NCI-H2081 (cell line): ENCODE measurements at places on chromosomes 6 and 20.

- DNase-seq, result no peak
Measured at GRCh38 chr20:50562262-50562701, 52.1 kb downstream of the PTPN1 start.

- DNase-seq, result no peak
Measured at GRCh38 chr6:130381459-130382380, 15.9 kb downstream of the TMEM200A start.

GRCh38 chr6:132063738-132064137, 112.6 kb upstream of the CCN2 start:
- no peak for DNase-seq

GRCh38 chr6:131175564-131175963, 40.3 kb downstream of the AKAP7 start:
- DNase-seq, result no peak

DNA sequence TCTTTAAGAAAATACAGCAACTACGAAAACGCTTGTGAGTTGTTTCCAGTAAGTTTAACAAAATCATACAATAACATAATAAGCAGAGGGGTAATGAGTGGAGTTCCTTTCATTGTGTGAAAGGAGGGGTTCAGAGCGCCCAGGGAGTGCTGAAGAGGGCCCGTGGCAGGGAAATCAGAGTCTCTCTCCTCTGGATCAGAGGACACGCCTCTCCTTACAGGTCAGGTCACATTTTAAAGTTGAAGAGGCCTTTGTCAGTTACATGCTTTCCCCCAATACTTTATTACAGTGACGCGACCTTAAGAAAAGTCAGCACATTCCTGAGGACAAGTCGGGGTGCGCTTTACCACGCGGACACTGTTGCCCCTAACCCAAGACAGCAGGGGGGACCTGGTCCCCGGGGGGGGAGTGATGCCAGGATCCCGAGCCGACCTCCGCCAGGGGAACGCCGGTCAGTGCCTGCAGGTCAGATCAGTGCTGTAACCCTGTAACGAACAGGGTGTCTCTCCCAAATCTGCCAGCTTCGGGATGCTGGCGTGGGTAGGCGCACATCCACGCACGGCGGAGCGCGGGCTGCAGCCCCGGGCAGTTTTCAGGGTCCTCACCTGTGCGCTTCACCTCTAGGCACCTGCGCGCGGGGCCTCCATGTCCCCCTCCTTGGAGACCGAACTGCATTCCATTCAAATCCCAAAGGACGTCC, 848 bp downstream of the DACT2 start:
- DNase-seq, result no peak

- peak; percentile 28 for DNase-seq
Measured at GRCh38 chr20:1336699-1337367, 7.9 kb upstream of the SDCBP2 start.

DNA sequence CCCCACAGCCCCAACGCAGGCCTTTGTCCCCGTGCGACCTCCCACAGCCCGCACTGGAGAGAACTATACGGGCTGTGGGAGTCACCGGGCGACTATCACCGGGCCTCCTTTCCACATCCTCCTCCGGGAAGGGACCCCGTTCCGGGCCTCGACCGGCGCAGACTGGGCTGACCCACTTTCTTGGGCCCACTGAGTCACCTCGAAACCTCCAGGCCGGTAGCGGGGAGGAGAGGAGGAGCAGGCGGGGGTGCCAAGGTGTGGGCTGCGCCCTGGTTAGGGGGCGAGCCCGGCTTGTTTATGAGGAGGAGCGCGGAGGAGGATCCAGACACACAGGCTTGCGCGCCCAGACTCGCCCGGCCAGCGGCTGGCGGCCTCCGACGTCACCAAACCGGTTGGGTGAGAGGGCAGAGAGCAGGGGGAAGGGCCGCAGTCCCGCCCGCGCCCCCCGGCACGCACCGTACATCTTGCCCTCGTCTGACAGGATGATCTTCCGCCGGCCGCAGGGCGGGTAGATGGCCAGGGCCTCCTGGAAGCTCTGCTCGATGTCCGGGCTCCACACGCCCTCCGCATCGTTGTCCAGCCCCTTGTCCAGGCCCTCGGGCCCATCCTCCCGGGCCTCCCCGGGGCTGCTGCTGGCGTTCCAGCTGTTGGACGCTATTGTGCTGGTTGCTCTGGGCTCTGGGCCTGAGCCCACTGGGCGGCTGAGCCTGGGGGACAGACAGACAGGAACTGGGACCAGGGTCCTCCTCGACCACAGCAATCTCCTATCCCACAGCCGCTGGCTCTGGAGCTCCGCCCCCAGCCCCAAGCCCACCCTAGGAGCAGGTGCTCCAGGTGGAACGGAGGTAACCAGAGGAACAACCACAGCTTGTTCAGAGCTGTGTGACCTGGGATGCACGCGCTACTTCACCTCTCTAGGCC, 10.6 kb downstream of the TEAD3 start:
- no peak for DNase-seq

GRCh38 chr6:74749211-74750147, 456.4 kb downstream of the COL12A1 start:
- no peak for DNase-seq

DNA sequence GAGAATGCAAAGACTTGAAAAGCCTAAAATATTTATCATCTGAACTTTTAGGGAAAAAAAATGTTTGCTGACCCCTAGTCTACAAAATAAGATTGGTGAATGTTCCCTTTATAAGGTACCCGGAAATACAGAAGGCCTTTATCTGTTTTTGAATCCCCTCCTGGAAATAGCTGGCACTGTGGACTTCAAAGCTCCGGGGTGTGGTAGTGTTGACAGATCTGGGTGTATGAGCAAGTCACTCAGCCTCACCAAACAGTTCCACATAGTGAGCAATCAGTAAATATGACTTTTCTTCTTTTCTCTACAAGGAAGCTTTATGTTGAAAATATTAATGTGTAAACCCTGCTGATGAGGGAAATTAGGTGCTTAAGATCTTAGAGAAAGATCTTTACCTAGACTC, 29.2 kb upstream of the HTR1B start:
- DNase-seq, result no peak

DNA sequence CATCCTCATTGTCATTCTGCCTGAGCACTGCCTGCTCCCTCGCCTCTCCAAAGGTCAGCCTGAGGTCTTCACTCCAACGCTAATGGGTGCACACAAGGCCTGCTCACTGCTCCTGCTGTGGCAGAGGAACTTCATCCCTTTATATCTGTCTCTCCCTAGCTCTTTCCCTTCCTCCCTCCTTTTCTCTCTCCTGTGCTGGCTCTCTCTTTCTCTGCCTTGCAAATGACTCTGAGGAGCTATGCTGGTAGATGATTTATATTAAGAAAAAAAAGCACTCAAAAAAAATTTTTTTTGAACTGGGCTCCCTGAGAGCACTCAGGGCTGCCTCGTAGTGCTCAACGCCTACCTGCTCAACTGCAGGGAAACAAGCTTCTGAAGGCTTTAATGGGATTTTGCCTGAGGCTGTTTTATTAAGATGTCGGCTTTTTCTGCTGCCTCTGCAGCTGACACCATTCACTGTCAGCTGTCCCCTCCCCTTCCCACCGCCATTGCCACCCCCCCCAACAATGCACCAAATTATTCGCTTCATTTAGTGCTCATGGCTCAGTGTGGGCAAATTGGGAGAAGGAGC, 137.7 kb upstream of the DEFB112 start:
- no peak for DNase-seq

- DNase-seq, result no peak
Measured at GRCh38 chr6:125810445-125810844, 19.7 kb downstream of the NCOA7 start.
